ENCODE measurements at places on chromosomes 2 and 18.

- DNase-seq = peak; percentile 26
These were observed 108.7 kb downstream of the ZBTB7C start for GRCh38 chr18:48300463-48300961.

GRCh38 chr18:25244924-25245698 is 106.9 kb downstream of the ZNF521 start:
- DNase-seq = no peak

- peak; percentile 93 for DNase-seq
These were observed 229.2 kb downstream of the LDLRAD4 start for GRCh38 chr18:13447621-13448334.

GRCh38 chr2:240149943-240150784 is 9.7 kb upstream of the OTOS start:
- DNase-seq = peak; percentile 19

GRCh38 chr18:74172697-74173433 is 24.5 kb downstream of the TIMM21 start:
- DNase-seq = peak; percentile 13

GRCh38 chr2:149670086-149670485 is 82.5 kb upstream of the MMADHC start:
- no peak for DNase-seq

DNA sequence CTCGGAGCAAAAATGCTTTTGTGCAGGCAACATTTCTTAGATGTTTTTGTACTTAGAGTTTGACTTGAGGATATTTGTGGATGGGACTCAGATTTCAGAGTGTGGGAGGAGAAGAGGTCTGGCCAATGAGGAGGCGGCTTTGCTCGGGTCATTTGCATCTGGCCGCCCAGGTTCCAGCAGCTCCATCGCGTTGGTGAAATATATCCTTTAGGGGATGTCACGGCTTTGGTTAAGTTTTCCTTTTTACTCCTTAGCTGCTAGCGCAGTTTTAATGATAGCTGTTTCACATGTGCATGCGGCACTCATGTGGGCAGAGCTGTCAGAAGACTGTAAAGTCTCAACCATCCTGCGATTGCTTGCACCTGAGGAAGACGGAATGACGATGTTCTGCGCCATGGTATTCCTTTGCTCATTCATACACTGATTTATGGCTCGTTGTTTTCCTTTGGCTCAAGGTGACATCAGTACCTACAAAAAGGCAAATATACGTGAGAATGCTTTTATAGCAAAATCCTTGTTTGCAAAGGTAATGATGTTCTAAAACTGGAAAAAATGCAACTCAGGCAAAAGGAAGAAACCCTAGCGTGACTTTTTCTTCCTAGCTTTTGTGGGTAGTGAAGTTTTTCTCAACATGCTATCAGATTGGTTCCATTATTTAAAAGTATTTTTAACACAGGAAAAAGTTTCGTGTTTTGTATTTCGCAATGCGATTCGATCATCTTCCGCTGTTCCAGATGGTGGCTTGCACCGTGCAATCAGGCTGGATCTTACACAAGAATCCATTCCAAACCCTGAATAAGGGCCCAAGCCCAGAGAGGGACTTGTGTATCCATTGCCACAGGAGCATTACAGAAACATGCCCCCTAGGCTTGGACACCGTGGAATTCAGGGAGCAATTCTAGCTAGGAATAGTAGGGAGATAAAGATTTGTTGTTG is 70.5 kb upstream of the ZNF516 start:
- peak; percentile 76 for DNase-seq

- DNase-seq = no peak
These were observed 340.1 kb downstream of the ARHGAP15 start for GRCh38 chr2:143469323-143469722.

DNA sequence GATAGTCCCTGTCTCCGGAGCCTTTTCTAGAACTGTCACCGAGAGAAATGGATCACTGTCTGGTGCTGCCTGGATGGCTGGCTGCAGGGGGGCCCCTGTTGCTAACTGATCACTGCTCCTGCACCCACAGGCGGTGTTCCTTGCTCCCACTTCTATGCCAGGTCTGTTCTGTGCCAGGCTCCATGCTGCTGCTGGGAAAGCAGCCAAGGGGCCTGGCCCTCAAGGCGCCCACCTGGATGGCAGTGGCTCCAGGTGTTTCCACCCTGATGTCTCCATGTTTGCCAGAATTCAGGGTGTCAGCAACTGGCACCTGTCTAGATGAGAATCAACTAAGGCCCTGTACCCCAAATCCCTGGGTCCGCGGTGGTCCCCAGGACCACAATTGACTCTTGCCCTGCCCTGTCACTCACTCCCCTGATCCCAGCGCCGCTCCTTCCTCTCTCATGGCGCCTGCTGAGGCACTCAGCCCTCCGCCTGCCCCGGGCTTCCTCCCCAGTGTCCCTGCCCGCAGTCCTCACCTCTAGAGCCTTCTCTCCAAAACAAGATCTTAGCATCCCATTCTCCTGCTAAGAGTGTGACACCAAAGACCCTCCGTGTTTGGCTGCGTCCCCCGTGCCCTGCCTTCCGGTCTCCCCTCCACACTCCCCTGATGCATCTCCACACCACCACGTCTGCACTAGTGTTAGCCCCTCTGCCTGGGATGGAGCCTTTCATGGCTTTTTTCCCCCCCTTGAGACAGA is 72.5 kb upstream of the OTOF start:
- peak; percentile 37 for DNase-seq

GRCh38 chr2:27133195-27133875 is 1.1 kb downstream of the PREB start:
- no peak for DNase-seq

GRCh38 chr2:23705771-23706612 is 220.9 kb downstream of the ATAD2B start:
- no peak for DNase-seq

GRCh38 chr2:12412898-12413305 is 303.8 kb upstream of the TRIB2 start:
- no peak for DNase-seq

DNA sequence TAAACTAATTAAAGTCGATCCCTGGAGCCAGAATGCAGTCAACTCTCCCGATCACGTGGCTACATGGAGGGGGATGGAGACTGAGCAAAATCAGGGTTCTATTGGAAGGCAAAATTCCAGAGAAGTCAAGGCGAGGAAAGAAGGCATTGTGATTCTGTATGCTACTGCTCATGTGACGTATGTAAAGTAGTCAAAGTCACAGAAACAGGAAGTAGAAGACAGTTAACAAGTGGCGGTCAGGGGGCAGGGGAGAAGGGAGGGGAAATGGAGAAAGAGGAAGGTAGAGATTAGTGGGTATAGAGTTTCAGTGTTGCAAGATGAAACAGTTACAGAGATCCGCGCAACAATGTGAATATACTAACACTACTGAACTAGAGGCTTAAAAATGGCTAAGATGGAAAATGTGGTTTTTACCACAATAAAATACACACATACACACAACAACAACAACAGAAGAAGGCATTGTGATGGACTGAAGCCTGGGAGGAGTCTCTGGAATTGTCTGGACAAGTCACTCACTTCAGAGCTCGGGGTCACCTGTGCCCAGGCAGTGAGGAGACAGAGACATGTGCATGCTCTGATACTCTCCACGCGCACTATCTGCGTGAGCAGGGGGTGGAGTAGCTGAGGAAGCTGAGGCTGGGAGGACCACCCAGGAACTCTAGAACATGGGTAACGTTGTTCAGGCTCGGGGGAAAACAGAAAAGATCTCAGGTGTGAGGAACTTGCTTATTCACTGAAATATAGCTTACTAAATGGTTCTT is 89.9 kb upstream of the CDCA7 start:
- no peak for DNase-seq

GRCh38 chr2:23900541-23901322 is 26.2 kb downstream of the ATAD2B start:
- DNase-seq = no peak

DNA sequence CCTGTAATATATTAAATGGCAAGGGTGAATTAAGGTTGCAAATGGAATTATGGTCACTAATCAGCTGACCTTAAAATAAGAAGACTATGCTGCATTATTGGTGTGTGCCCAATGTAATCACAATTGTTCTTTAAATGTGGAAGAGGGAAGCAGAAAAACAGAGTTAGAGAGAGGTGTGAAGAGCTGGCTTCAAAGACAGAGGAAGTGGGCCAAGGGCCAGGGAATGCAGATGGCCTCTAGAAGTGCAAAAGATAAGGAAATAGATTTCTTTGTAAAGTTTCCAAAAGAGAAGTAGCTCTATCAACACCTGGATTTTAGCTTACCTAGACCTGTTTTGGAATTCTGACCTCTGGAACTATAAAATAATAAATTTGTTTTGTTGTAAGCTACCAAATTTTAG is 276.0 kb downstream of the LRRTM1 start:
- DNase-seq = no peak

GRCh38 chr2:164530464-164530863 is 90.8 kb downstream of the GRB14 start:
- DNase-seq = no peak

DNA sequence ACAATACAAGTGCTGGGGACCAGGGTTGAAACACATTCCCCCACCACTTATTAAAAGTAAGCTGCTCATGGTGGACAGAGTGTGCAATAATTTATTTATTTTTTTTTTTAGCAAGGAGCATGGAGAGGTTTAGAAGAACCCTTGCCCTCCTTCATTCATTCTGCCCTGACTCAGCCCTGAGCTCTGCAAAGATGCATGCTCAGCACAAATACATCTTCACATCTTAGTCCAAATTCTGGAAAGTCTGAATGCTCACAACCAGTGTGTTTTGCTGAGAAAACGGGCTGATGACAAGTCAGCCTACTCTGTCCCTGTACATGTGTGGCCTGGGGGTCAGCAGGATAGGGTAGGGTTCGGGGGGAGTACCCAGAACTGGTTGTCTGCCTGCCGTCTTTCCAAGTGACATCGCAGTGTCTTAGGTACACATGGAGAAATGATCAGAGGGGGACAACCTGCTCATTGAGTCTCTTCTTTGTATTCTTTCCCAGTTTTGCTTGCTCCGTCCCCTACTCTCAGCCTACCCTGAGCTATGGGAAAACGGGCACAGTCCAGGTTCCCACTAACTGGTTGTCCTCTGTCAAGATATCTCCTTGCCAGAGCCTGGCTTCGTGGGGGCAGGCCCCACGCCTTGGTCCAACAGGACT is 76.4 kb downstream of the ADD2 start:
- DNase-seq = no peak

- peak; percentile 26 for DNase-seq
These were observed 7.7 kb upstream of the ICOS start for GRCh38 chr2:203928849-203929248.

DNA sequence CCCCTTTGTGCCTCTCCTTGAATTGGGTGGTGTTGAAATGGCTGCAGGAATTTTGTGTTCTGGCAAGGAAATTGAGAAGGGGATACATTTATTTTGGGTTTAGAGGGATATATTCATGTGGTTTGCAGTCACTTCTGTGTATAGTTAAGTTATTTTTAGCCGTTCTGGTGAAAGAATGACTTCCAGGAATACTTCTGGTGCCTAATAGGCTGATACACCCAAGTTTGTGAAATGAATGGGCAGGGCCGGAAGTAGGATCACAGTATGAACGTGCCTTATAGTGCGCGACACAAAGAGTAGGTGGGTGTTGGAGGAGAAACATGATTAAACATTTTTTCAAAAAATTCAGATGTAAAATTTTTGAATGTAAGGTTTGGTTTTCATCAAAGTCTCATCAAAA is 168.6 kb upstream of the ATP5MC3 start:
- DNase-seq = no peak
